ENCODE measurements at places on chromosomes 6 and 20.
A peak's percentile ranks its signal among the peaks of the same experiment; 100 is the strongest.

GRCh38 chr6:97459986-97460385, 177.0 kb upstream of the MMS22L start:
- DNase-seq = no peak

DNA sequence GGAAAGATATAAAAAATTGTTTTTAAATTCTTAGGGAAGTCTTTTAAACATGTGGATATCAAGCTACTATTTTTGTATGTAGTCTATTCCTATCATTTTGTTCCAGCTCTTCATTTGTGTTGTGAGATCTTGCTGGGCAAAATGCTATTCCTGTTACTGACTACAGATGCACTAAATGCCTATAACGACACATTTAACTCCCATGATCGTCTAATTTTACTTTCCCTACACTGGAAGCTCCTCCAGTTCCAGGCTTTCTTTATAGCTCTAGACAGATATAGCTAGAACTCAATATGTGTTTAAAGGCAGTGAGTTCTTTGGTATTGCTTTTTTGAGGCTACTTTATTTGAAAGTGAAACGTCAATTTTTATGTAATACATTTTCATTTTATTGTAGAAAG, 971.5 kb upstream of the CITED2 start:
- no peak for DNase-seq

DNA sequence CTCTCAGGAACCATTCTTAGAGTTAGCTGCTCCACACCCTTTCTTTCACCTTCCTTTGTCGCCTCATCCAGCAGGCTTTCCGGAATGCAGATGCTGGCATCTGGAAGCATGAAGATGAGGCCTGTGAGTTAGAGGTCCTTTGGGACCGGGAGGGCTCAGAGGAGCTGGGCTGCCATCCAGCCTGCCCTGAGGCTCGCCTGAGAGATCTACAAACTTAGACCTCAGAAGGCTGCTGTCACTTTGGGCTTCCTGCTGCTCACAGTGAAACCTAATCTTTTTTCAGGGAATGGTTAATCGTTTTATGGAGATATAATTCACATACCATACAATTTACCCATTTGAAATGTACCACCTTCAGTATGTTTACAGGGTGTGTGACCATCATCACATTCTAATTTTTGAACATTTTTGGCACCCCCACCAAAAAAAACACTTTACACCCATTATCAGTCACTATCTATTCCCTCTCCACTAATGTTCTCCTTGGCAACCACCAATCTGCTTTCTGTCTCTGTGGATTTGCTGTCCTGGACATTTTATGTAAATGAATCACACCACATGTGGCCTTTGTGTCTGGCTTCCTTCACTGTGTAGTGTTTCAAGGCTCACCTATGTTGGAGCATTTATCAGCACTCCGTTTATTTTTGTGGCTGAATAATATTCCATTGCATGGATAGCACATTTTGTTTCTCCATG, 20.0 kb upstream of the MPC1 start:
- peak; percentile 68 for DNase-seq

GRCh38 chr6:31126396-31127175, 6.3 kb upstream of the CDSN start:
- no peak for DNase-seq

- no peak for DNase-seq
Observed at GRCh38 chr6:167122041-167122826, 662 bp upstream of the CCR6 start.

GRCh38 chr20:20089018-20089417, 36.7 kb downstream of the CFAP61 start:
- no peak for DNase-seq

- no peak for DNase-seq
Observed at GRCh38 chr20:59159493-59160376, 3.9 kb upstream of the ZNF831 start.

GRCh38 chr20:44896583-44896982, 11.1 kb downstream of the YWHAB start:
- DNase-seq = peak; percentile 64

DNA sequence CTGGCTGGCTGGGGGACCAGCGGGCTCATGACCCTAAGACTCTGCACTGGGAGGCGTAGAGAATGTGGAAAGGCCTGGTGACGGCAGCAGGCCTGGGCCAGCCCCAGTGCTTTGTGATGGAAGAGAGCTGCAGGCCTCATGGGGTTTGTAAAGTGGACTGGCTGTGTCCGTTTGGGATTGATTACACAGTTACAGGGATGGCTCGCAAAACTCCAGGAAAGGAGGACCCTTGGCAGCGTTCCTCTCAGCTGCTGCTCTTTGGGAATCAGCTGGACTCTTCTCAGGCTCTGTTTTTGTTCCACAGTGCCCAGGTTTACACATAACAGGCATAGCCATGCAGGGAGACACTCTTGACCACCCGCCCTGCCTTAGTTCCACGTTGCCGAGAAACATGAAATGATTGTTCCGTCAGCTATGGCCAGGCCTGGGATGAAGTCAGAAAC, 89.0 kb downstream of the SLX4IP start:
- peak; percentile 76 for DNase-seq

- no peak for DNase-seq
Observed at GRCh38 chr6:106119546-106119945, 33.4 kb downstream of the PRDM1 start.

DNA sequence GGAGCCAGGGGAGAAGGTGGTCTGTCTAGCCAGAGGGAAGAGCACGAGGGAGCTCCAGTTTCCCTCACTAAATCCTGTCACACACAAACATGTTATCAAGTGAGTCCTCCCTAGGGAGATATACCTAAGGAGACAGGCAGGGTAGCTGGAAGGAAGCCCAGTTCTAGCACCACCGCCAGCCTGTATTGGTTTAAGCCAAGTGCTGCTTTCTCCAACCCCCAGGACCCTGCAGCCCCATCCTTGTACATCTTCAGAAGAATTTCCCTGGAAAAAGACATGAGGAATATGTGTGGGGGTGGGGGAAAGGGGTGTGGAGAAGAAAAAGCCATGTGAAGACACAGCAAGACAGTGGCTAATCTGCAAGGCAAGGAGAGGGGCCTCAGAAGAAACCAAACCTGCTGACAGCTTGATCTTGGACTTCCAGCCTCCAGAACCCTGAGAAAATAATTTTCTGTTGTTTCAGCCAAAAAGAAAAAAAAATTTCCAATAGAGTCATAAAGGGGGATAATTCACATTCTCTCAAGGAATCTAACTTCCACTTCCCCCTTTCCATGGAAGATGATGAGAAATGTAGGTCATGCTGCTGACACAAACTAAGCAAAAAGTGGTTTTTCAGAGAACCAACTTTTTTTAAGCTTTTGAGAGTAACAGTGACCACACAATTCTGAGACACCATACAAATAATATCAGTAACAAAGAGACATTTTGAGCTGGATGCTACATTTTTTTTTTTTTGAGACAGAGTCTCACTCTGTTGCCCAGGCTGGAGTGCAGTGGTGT, 103.2 kb upstream of the PRDM1 start:
- no peak for DNase-seq

- DNase-seq = no peak
Observed at GRCh38 chr6:88722686-88723085, 240.7 kb downstream of the RNGTT start.

DNA sequence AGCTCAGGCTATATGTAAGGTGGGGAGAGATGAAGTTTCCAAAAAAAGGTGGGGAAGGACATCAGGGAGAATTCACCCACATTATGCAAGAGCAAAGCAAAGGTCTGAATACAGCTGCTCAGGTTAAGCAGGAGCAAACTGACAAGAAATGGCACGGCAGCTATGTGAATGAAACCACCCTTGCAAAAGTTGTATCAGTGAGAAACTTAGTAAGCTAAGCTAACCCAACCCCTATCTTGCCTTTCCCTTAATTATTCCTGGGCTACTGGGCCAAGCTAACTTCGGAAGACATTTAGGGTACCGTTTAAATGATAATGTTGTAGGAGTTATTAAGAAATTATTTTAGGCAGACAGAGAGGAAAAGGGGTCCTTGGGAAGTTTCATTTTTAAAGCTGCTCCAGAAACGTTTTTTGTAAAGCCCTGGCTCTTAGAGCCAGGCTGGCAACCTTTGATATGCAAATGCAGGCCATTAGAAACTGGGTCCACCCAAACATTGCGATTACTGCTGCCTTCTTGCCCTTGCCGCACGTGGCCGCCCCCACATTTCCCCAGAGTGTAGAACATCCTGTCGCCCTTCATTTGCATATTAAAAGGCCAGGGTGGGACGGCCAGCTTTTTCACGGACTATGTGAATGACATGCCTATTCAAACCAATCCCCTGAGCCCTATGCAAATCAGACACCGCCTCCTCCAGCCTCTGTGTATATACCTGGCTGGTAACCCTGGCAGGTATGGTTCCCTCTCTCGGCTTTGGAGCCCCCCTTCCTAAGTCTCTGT, 60.5 kb upstream of the SAMD5 start:
- no peak for DNase-seq

Data from cardiac fibroblast (primary cell).